ENCODE measurements at places on chromosomes 11 and 22. TPM values are rescaled to one million over a fixed set of nuclear protein-coding genes. Genes with fewer than 3 reads are reported as not detected.
A peak's percentile ranks its signal among the peaks of the same experiment; 100 is the strongest.

GRCh38 chr22:38172832-38173640, 8.6 kb downstream of the PLA2G6 start:
- H3K4me1 ChIP-seq: peaks cover 14% of the 10 kb centered on the region
- no peaks in the 10 kb centered on the region for H3K36me3 ChIP-seq
- H3K4me3 ChIP-seq: no peak overlapping the region
- H3K27me3 ChIP-seq: no peaks in the 10 kb centered on the region
- DNase-seq: peak; percentile 68
- no peak overlapping the region for H3K27ac ChIP-seq

Gene UPK3A
- 0.98 TPM for polyA plus RNA-seq

GRCh38 chr11:71425860-71426259, 22.3 kb downstream of the DHCR7 start:
- H3K4me1 ChIP-seq: no peaks in the 10 kb centered on the region
- no peaks in the 10 kb centered on the region for H3K36me3 ChIP-seq
- H3K4me3 ChIP-seq: no peak overlapping the region
- no peak for DNase-seq
- no peaks in the 10 kb centered on the region for H3K27me3 ChIP-seq

- no peak for DNase-seq
- no peaks in the 10 kb centered on the region for H3K27me3 ChIP-seq
- H3K27ac ChIP-seq: no peak overlapping the region
- no peak overlapping the region for H3K4me3 ChIP-seq
Observed at GRCh38 chr11:14506532-14506931, 6.9 kb upstream of the COPB1 start.

DNA sequence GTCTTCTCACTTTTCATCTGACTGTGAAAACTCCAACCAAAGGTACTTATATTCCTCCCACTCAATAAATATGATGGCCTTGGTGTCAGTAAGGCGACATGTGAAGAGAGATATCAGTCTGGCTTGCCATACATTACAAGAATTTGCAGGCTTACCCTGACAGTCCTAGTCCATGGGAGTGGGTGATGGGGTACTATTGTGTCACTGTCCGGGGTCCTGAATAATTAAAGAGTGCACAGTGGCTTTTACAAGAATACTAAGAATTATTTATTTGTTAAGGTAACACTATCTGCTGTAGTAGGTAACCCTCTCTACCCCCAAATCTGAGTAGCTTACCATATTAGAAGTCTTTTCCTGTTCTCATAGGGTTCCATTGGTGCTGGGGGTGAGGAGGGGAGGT, 23.1 kb upstream of the IZUMO1R start:
- H3K36me3 ChIP-seq: no peaks in the 10 kb centered on the region
- H3K27ac ChIP-seq: no peak overlapping the region
- no peak for DNase-seq
- no peaks in the 10 kb centered on the region for H3K27me3 ChIP-seq

DNA sequence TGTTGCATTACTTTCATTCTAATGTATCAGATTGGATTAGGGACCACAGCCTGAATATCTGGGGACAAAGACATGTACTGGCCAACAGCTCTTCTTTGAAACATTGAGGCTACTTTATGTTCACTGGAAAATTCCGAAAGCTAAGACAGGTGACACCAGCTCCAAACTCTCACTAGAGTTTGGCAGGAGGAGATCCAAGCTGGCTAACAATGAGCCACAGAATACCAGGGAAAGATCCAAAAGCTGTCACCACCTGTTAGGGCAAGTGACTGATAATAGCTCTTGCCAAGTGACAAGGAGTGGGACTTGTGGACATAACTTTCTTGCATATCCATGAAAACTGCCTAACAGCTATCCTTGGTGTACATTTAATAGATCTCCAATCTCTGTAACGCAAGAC, 333.3 kb downstream of the TTC28 start:
- H3K27me3 ChIP-seq: no peaks in the 10 kb centered on the region
- no peak overlapping the region for H3K4me3 ChIP-seq
- H3K4me1 ChIP-seq: no peaks in the 10 kb centered on the region
- DNase-seq: no peak
